ENCODE measurements at places on chromosomes 4 and X. TPM values are rescaled to one million over a fixed set of nuclear protein-coding genes. Genes with fewer than 3 reads are reported as not detected.

GRCh38 chrX:39950018-39950688 lies 147.6 kb downstream of the BCOR start:
- no peak for DNase-seq

DNA sequence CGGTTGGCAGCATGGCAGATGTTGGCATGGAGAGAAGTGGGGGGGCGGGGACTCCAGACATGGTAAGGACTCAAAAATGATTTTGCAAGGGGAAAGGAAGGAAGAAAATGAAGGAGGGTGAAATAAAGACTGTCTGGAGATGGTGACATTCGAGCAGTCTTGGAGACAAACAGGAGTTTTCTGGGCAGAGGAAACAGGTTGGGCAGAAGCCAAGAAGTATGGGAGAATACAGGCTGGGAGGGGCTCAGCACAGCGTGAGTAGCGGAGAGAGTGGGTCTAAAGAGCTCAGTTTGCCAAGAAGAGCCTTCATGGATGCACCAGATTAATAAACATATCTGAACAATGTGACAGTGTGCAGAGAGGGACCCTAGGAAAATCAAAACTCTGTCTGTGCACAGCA lies 13.3 kb upstream of the CRMP1 start:
- DNase-seq, result no peak

GPAT3 gene
- not detected for total RNA-seq

GRCh38 chrX:22397566-22397965 lies 124.9 kb downstream of the CBLL2 start:
- no peak for DNase-seq

CPXCR1 gene
- total RNA-seq, result not detected

DNA sequence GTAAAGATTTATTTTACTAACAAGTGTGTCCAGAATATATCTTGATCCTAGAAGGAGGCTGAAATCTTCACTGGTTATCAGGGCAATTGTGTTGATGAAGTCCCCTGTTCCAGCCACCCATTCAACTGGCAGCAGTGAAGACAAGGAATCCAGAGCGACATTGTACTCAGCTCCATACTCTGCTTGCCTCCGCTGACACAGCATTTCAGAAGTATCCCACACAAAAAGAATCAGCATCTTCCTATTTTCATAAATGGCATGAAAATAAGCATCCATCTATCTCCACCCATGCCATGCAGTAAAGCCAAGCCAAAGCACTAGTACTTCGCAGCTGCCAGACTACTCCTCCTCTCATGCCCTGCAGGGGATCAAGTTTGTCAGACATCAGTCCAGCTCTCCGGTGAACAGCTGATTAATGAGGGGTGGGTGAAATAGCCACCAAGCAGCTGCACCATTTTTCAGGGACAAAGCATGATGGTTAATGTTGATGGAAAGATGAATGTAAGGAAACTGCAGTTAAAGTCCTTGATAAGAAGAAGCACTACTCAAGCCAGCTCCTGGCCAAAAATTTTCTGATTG lies 54.0 kb downstream of the COL25A1 start:
- DNase-seq, result no peak

GRCh38 chrX:123085311-123085940 lies 98.7 kb upstream of the GRIA3 start:
- DNase-seq, result no peak

CSAG1 gene
- total RNA-seq, result not detected

VCX3A gene
- not detected for total RNA-seq

CTAG1A gene
- total RNA-seq, result not detected

- no peak for DNase-seq
Measured at GRCh38 chr4:34158878-34159277, 2085.4 kb downstream of the ARAP2 start.

- DNase-seq, result no peak
Measured at GRCh38 chr4:27702730-27703431, 842.2 kb downstream of the STIM2 start.

DCLK2 gene
- 65.0 TPM for total RNA-seq

DNA sequence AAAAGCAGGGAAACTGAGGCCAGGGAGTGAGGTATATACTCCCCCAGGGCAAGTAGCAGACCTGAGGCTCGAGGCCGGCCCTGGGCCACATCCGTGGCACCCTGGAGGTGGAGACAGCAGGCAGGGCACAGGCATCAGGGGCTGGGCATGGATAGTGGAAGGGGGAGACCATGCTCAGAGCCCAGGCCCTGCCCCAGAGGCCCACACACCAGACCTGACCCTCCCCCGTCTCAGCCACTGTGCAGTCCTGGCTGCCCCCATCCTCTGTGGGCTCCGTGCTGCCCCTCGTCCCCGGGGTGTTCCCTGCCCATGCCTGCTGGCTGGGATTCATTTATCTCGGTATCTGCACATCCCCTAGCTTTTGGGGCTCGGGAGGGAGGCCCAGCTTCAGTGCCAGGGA lies 103.1 kb upstream of the NKX1-1 start:
- DNase-seq, result no peak

DNA sequence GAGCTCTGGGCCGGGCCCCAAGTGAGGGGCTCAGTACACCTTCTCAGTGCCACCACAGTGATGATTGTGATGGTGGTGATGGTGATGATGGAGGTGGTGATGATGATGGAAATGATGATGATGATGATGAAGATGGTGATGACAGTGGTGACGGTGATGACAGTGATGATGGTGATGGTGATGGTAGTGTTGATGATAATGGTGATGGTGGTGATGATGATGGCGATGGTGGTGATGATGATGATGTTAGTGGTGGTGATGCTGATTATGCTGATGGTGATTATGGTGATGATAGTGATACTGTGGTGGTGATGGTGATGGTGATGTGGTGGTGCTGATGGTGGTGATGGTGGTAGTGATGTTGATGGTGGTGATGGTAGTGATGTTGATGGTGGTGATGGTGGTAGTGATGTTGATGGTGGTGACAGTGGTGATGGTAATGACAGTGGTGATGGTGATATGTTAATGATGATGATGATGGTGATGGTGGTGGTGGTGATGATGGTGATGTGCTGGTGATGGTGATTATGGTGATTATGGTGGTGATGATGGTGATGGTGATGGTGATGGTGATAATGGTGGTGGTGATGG lies 29.9 kb downstream of the HMX1 start:
- DNase-seq, result no peak

DNA sequence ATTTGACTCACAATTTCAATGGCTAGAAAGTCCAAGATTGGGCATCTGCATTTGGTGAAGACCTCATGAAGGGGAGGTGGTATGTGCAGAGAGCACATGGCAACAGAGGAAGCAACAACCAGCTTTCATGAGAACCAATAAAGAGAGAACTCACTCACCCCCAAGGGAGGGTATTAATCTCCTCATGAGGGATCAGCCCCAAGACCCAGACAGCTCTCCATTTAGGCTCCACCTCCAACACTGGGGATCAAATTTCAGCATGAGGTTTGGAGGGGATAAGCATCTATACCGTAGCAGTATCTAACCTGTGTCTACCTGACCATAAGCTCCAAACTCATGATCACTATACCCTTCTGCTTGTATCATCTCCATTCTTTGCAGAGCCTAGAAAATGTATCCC lies 9.3 kb upstream of the TBC1D19 start:
- DNase-seq, result no peak

CXCL6 gene
- 0.62 TPM for total RNA-seq

GRCh38 chr4:106038012-106038411 lies 142.7 kb downstream of the NPNT start:
- no peak for DNase-seq

CTAG2 gene
- not detected for total RNA-seq

GRCh38 chrX:150308532-150309157 lies 54.5 kb upstream of the MAMLD1 start:
- DNase-seq, result no peak

CNGA1 gene
- not detected for total RNA-seq

DMRTC1B gene
- total RNA-seq, result 0.31 TPM

GRCh38 chrX:132612821-132613564 lies 124.2 kb upstream of the MBNL3 start:
- peak; percentile 7 for DNase-seq

DNA sequence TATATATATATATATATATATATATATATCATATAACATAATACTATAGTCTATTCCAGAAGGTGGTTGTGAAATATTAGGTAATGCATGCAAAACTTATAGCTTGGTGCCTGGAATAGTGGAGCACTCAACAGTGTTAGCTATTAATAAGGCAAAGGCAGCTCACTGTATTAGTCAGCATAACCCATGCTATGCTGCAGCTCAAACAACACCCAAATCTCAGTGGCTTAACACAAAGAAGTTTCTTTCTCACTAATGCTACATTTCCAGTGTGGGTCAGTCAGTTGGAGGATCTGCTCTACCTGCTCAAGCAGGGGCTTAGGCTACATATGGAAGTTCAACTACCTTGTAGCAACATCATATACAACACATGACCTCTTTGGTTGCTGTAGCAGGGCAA lies 5.2 kb upstream of the RPGR start:
- DNase-seq, result no peak

FOXR2 gene
- not detected for total RNA-seq

SSX4 gene
- total RNA-seq, result not detected

- DNase-seq, result no peak
Measured at GRCh38 chrX:15930585-15930984, 76.0 kb upstream of the AP1S2 start.

DNA sequence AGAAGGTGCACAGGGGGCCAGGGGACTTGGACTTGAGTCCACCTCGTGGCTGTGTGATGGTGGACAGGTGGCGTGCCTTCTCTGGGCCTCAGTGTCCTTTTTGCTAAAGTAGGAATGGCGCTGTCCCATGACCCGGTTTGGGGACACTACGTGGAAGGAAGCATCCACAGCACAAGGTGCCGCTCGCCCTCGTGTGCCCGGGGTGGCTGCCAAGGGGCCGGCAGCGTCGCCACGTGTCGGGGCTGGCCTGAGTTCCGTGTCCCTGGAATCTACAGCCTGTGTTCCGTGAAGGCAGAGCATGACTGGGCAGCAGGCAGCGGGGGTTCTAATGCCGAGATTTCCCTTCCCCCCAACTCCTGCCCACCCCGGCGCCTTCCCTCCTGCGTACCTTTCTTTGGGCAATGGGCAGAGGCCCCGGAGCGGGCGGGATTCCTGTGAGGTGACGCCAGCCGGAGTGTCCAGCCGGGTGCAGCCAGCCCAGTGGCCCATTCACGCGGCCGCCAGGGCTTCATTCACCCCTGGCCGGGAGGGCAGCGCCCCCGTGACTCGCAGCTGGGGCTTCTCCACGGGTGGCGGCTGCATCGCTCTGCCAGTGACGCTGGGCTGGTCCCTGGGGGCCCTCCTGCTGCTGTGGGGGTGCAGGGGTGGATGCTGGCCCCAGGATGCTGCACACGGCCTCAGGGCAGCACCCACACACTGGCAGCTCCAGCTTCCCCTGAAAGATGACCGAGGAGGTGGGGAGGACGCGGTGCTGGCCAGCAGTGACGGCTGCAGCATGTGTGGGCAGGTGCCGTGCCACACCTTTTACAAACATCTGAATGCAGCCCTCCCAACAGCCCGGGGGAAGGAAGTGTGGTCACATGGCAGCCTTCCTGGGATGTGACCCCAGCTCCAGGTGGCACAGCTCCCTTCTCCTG lies 21.2 kb downstream of the DOK7 start:
- DNase-seq, result no peak

- DNase-seq, result no peak
Measured at GRCh38 chr4:89324671-89325070, 17.1 kb upstream of the GPRIN3 start.

DNA sequence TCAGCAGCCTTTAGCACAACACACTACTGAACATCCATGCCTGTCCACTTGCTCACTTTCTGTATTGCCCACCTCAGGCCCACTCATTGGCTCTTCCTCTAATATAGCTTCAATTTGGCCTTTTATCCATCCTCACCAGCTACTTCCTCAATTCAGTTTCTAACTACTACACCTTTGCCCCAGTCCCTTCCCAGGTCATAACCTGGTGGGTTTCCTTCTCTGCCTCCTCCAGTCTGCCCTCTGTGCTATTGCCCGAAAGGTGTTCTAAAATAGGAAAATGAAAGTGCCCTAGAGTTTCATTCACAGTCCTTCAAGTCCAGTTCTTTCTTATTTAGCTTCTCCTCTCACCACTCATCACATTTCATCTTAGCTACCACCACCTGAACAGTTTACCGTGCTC lies 23.1 kb downstream of the MOSPD2 start:
- no peak for DNase-seq

NOP14 gene
- total RNA-seq, result 5.6 TPM

- no peak for DNase-seq
Measured at GRCh38 chrX:50471390-50471789, 765 bp upstream of the DGKK start.

DNA sequence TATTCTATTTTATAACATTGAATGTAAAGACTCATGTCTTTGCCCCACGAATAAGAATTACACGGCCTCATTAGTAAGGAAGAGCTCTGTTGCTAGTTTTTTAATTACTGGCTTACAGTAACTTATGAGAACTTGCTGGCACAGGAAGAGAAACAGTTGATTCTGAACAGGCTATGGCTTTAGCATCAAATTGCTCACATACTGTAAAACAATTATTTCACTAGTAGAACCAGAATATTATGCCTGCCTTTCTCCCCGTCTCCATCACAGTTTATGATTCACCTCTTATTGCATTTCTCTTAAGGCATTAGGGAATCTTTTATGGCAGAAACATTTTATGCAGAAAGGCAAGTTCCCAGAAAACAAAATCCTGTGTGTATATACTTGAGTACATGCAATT lies 126.1 kb downstream of the SPRY1 start:
- DNase-seq, result no peak

GRCh38 chr4:1463088-1463926 lies 57.1 kb upstream of the NKX1-1 start:
- no peak for DNase-seq

GRCh38 chr4:61501812-61502211 lies 301.7 kb downstream of the ADGRL3 start:
- DNase-seq, result no peak

GRCh38 chr4:87019898-87020297 lies 85.1 kb downstream of the AFF1 start:
- no peak for DNase-seq

DNA sequence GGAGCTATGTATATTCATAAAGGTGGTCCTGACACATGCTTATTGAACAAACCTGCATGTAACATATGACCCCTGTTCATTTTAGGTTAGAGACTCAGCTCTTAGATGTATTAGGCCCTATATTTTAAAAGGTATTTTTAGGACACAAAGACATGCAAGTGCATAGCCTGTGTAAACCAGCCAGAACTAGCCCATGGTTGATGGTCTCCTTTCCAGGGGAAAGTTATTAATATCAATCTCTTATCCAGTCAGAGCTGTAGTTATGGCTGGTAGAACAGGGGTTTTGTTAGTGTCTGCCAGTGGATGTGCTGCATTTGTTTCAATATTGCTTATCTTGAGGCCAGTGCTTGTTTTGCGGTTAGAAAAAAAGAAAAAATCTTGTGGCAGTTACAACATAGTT lies 488.6 kb downstream of the KCTD8 start:
- DNase-seq, result no peak

MAMLD1 gene
- total RNA-seq, result 0.94 TPM

NUDT11 gene
- 95.8 TPM for total RNA-seq

GRCh38 chr4:72449705-72450104 lies 119.3 kb downstream of the ADAMTS3 start:
- no peak for DNase-seq

PABPC1L2A gene
- 0.78 TPM for total RNA-seq

GRCh38 chrX:29315931-29316330 lies 728.7 kb downstream of the IL1RAPL1 start:
- no peak for DNase-seq

VSIG4 gene
- total RNA-seq, result 22.6 TPM

DUX4 gene
- total RNA-seq, result not detected
